ENCODE measurements at places on chromosomes 2 and 18. TPM values are rescaled to one million over a fixed set of nuclear protein-coding genes. Genes with fewer than 3 reads are reported as not detected.

KATNAL2 gene
- 1.4 TPM for total RNA-seq

ORC2 gene
- 13.5 TPM for total RNA-seq

SERPINB2 gene
- not detected for total RNA-seq

FSIP2 gene
- not detected for total RNA-seq

SNRNP27 gene
- total RNA-seq: 49.2 TPM

WDR7 gene
- 2.3 TPM for total RNA-seq

All from A549 treated with Mapracorat at 1 μM for 4 hours (cell line).